ENCODE measurements at places on chromosomes 2 and 18. TPM values are rescaled to one million over a fixed set of nuclear protein-coding genes. Genes with fewer than 3 reads are reported as not detected.

GRCh38 chr18:24790347-24790746 is 329.9 kb downstream of the HRH4 start:
- no peak for DNase-seq
- no peaks in the 10 kb centered on the region for H3K36me3 ChIP-seq
- H3K4me1 ChIP-seq, result no peaks in the 10 kb centered on the region
- no peaks in the 10 kb centered on the region for H3K27me3 ChIP-seq

DNA sequence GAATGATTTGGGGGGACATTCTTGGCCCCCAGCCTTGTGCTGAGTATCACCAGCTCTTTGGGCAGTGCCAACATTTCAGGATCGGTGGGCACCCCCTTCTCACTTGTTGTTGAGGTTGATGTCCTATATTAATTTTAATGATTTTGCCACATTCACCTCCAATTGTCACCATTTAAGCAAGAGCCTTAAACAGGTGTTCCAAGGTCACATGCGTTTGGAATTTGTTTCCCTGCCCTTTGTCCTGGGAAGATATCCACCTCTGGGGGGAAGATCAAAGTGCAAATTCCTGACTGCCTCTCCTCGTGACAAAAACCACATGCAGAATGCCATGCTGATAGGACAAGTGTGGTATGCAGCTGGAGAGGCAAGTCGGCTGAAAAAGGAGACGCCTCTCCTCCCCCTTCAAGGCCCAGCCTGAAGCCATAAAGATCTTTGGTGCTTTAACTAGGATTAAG is 72.5 kb upstream of the ID2 start:
- H3K4me3 ChIP-seq, result no peak overlapping the region
- no peaks in the 10 kb centered on the region for H3K36me3 ChIP-seq
- H3K27ac ChIP-seq, result no peak overlapping the region

DNA sequence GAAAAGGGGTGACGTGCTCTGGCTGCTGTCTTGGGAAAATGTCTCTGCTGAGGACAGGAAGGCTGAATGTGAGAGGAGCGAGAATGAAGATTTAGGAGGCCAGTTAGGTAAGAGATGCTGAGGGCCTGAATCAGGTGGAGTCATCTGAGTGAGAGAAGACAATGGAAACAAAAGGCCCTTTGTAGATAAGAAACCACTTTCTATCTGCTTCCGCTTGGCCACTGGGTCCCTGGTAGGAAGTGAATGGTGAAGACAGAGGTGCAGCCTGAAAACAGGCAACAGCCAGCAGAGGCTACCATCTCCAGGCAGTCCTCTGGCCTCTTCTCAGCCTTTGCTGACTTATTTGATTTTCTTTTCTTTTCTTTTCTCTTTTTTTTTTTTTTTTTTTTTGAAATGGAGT is 374.0 kb upstream of the SLC14A2 start:
- H3K27ac ChIP-seq, result no peak overlapping the region
- no peak for DNase-seq
- H3K4me3 ChIP-seq, result no peak overlapping the region
- H3K36me3 ChIP-seq, result no peaks in the 10 kb centered on the region
- no peaks in the 10 kb centered on the region for H3K27me3 ChIP-seq

DNA sequence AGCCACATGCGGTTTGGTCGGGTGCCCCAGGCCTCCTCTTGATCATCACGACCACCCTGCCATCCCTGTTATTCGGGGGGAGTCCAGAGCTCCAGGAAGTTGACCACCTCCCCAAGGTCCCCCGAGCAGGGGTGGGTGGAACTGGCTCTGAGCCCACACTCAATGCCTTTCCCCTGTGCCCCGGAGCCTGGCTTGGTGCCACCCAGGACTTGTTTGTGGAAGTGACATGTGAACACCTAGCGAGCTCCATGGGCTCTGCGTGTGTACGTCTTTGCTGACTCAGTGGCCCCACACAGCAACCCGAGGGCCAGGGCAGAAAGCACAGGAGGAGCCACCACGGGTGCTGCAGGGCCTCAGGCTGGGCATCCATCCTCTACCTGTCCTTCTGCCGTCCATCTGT is 32.5 kb downstream of the ODC1 start:
- H3K27ac ChIP-seq, result no peak overlapping the region
- peaks cover 13% of the 10 kb centered on the region for H3K36me3 ChIP-seq
- H3K27me3 ChIP-seq, result no peaks in the 10 kb centered on the region
- no peak overlapping the region for H3K4me3 ChIP-seq

DNA sequence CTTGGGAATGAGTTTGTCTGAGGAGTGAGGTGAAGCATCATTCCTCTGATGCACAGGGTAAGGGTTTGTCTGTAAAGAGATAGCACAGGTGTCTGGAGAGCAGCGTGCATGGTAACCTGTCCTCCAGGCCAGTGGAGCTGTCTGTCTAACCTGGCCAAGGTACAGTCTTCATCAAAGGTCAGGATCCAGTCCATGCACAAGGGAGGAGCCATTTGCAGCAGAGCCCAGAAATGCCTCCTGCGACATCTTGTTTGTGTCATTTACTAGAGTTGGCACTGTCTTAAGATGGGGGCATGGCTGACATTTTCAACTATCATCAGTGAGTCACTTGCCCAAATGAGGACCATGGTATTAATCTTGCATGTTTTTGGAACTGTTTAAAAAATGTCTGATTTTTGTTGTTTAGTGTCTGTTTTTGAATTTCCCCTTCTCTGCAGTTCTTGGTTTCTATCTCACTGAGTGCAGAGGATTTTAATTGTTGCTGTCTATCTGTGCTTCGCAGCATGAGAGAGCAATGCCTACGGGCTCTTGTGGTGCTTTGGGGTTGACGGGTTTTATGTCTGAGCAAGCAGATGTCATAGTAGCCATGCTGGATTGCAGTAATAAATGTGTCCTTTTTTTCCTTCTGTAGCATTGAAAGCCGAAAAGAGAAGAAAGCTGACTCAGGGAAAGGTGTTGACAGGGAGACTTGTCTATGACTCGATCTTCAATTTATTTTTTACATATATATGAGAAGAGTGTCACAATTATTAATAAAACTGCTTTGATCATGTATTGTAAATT is 91.3 kb downstream of the DPP4 start:
- no peak overlapping the region for H3K27ac ChIP-seq
- H3K4me3 ChIP-seq, result no peak overlapping the region
- no peaks in the 10 kb centered on the region for H3K4me1 ChIP-seq
- no peak for DNase-seq

- H3K27ac ChIP-seq, result no peak overlapping the region
- no peaks in the 10 kb centered on the region for H3K4me1 ChIP-seq
- H3K27me3 ChIP-seq, result no peaks in the 10 kb centered on the region
- peaks cover 31% of the 10 kb centered on the region for H3K36me3 ChIP-seq
- H3K4me3 ChIP-seq, result no peak overlapping the region
Observed at GRCh38 chr2:170025223-170025622, 152.7 kb upstream of the MYO3B start.

- DNase-seq, result no peak
- no peaks in the 10 kb centered on the region for H3K36me3 ChIP-seq
- H3K27ac ChIP-seq, result no peak overlapping the region
- H3K4me1 ChIP-seq, result no peaks in the 10 kb centered on the region
- H3K4me3 ChIP-seq, result no peak overlapping the region
Observed at GRCh38 chr2:109009920-109010610, 21.0 kb upstream of the EDAR start.

DNA sequence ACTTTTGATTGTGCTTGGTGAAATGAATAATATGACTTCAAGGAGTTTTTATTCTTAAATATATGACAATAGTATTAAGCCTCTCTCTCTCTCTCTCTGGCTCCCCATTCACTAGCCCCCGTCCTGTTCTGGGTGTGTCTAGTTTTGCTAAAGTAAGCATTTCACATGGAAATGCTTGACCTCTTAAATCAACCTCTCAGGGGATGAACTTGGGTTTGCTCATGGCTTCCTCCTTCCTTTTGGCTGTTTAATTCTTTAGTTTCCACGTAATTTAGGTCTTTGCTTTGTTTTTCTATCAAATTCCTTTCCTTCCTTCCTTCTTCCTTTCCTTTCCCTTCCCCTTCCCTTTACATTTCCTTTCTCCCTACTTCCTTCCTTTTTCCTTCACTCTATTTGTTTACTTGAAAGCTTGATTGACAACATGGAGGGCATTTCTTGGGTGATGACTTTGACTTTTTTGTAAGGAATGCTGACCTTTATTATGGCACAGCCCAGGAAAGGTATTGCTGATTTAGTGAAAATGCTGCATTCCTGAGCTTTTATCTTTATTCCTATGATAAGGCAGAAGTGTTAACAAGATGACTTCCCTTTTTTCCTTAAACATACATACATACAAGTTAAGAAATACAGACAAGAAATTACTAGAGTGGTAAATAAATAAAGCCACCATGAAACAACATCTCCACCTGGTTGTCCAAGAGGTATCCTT is 3.6 kb downstream of the DPP4 start:
- H3K4me3 ChIP-seq, result no peak overlapping the region
- no peak overlapping the region for H3K27ac ChIP-seq
- DNase-seq, result no peak
- H3K36me3 ChIP-seq, result no peaks in the 10 kb centered on the region
- peaks cover 32% of the 10 kb centered on the region for H3K4me1 ChIP-seq
- peaks cover 4% of the 10 kb centered on the region for H3K27me3 ChIP-seq

DNA sequence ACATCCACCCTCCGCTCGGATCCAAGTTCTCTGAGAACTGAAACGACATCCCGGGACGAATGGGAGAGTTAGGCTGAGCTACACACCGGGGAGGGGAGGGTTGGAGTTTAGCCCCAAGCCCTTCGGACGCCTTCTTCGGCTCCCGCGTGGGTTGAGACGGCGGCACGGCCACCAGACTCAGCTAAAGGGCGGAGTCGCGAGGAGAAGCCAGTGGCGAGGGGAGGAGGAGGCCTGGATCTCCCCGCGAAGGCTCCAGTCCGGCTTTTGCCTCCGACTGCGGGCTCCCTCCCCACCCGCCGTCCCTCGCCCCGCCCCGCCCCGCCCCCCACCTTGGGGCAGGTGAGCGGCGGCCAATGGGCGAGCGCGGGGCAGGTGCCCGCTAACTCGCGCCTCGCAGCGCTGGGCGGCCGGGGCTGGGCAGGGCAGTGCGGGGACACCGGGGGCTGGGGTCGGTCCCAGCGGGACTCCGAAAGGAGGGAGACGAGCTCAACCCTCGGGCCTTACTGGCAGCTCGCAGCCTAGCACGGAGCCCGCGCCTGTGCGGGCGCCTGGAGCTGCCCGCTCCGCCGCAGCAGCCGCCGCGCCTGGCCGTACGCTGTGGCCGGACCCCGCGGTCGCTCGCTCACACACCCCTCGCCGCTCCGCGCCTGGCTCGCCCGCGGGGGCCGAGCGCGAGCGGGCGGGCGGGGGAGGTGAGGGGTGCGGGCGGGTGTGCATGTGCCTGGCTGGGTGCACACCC is at the start of gene EMX1:
TSS of gene EMX1 (plus strand) at position 382 of the 739 bp plus-strand sequence. CDS start at position 716, 334 bp downstream.
- DNase-seq, result no peak
- peak within 1 kb of the TSS; percentile 63 for H3K4me3 ChIP-seq
- H3K4me1 ChIP-seq, result peaks cover 59% of the 10 kb centered on the region
- no peaks in the 10 kb centered on the region for H3K36me3 ChIP-seq
- peaks cover 83% of the 10 kb centered on the region for H3K27me3 ChIP-seq

- peaks cover 3% of the 10 kb centered on the region for H3K4me1 ChIP-seq
- H3K27me3 ChIP-seq, result no peaks in the 10 kb centered on the region
- H3K4me3 ChIP-seq, result no peak overlapping the region
- H3K36me3 ChIP-seq, result no peaks in the 10 kb centered on the region
- H3K27ac ChIP-seq, result no peak overlapping the region
- no peak for DNase-seq
Observed at GRCh38 chr18:8942021-8942908, 160.2 kb upstream of the NDUFV2 start.

DNA sequence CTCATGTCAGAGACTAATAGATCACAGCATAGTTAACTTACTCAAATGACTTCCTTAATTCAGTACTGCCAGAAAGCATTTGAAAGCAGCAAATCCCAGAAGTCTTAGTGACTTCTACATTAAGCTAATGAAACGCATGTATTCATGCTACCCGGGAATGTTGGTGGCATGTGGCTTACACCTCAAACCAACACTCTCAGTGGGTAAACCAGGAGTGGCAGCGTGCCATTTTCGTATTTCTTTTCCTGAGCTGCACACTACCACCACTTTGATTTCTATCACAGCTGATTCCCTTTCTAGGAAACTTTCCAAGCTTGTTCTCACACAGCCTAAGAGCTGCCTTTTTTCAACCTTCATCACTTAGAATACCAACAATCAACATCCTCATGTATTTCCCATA is 646.6 kb downstream of the NRXN1 start:
- no peaks in the 10 kb centered on the region for H3K27me3 ChIP-seq
- no peaks in the 10 kb centered on the region for H3K4me1 ChIP-seq
- DNase-seq, result no peak
- H3K27ac ChIP-seq, result no peak overlapping the region
- no peaks in the 10 kb centered on the region for H3K36me3 ChIP-seq

DNA sequence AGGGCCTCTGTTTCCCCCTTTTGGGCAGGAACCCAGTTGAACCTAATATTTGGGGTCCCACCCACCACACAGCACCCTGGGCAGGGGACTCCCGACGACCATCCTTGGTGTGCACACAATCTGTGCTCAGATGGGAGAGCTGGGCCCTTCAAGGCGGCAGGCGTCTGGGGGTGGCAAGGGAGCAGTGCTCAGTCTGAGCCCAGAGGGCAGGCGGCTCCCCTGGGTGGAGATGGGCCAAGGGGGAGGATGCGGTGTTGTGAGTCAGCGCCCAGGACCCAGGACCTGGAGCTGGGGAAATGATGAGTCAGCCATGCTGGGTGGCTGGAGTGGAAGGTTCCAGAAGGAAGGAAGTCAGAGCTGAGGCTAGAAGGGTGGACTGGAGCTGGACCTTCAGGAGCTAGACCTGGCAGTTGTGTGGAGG is 3.8 kb downstream of the PROM2 start:
- H3K27me3 ChIP-seq, result no peaks in the 10 kb centered on the region
- H3K4me3 ChIP-seq, result no peak overlapping the region
- peaks cover 48% of the 10 kb centered on the region for H3K36me3 ChIP-seq
- H3K27ac ChIP-seq, result peak overlapping the region; percentile 82
- peaks cover 75% of the 10 kb centered on the region for H3K4me1 ChIP-seq
- DNase-seq, result no peak

GRCh38 chr2:233422649-233423551 is 68.6 kb downstream of the DGKD start:
- no peak overlapping the region for H3K27ac ChIP-seq
- no peak for DNase-seq
- no peaks in the 10 kb centered on the region for H3K4me1 ChIP-seq
- H3K36me3 ChIP-seq, result no peaks in the 10 kb centered on the region
- no peaks in the 10 kb centered on the region for H3K27me3 ChIP-seq

DNA sequence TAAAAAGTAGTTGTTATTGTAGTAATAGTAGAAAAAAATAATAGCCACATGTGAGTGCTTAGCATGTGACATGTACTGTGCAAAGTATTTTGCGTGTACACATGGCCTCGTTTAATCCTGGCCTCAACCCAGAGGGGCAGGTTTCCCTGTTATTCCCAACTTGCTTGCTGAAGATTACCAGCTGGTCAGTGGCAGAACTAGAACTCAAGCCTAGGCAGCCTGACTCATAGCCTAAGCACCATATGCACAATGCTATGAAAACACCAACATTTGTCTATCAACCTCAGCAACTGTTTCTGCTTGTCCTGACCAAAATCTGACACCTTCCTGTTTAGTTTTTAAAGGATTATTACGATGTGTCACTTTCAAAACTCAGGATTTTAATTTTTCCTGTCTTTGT is 234.9 kb upstream of the SMAD7 start:
- H3K27ac ChIP-seq, result no peak overlapping the region
- H3K4me3 ChIP-seq, result no peak overlapping the region
- no peaks in the 10 kb centered on the region for H3K36me3 ChIP-seq
- H3K27me3 ChIP-seq, result no peaks in the 10 kb centered on the region

Gene SLC14A1
- 0.53 TPM for total RNA-seq

Gene MAP3K19
- not detected for total RNA-seq

Gene RBM44
- total RNA-seq, result 0.08 TPM

Gene RGPD6
- 14.6 TPM for total RNA-seq

Gene IL1RL1
- 7.6 TPM for total RNA-seq

Gene CCDC148
- total RNA-seq, result 0.31 TPM
